ENCODE measurements at places on chromosomes 5 and 9.

DNA sequence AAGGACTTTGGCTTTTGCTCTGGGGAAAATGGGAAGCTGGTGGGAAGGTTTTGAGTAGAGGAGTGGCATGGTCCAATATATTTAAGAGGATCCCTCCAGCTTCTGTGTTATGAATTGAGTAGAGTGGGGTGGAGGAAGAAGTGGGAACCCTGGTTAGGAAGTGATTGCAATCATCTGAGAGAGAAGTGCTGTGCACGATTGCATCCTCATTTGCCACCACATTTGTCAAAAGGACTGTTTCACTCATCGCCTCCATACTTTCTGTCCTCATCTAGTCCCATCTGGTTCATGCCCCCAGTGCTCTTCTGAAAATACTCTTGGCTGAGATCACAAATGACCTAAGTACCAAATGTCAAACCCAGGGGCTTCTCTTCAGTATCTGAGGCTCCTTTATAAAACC lies 192.1 kb downstream of the RAB3C start:
- DNase-seq = no peak

GRCh38 chr5:137453483-137454080 lies 45.5 kb downstream of the SPOCK1 start:
- peak; percentile 64 for DNase-seq

GRCh38 chr9:70639853-70640814 lies 225.7 kb upstream of the KLF9 start:
- DNase-seq = peak; percentile 58

DNA sequence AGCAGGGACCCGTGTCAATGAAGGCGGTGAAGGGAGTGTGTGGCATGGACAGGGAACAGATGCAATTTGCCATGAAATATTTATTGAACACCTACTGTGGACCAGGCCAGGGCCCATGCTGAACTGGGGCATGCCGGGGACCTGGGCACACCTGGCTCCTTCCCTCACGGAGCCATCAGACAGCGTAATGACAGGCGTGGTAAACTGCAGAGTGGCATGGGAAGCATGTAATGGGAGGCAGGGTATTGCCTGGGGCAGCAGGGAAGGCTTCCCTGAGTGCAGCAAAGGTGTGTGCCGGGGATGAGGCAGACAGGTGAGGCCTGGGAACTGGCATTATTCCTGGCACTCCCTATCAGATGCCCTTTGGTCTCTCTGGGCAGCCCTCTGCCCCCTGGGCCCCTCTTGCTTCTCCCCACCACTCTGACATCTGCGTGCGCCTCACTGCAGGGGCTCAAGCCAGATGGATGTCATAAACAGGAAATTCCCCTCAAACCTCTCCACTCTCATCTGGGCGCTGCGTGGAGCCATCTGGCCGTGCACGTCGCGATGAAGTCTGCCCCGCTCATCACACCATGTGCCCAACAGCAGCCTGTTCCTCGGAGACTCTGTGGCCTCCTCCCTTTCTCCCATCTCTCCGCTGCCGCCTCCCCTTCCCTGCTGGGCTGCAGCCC lies 67.6 kb downstream of the HMCN2 start:
- peak; percentile 23 for DNase-seq

- peak; percentile 82 for DNase-seq
Measured at GRCh38 chr9:16136961-16137360, 584.1 kb downstream of the CCDC171 start.

- DNase-seq = peak; percentile 66
Measured at GRCh38 chr5:138981131-138981530, 106.0 kb upstream of the LRRTM2 start.

GRCh38 chr9:124793015-124793541 lies 16.1 kb downstream of the OLFML2A start:
- peak; percentile 25 for DNase-seq

- DNase-seq = no peak
Measured at GRCh38 chr5:139670369-139671095, 22.4 kb downstream of the CXXC5 start.

DNA sequence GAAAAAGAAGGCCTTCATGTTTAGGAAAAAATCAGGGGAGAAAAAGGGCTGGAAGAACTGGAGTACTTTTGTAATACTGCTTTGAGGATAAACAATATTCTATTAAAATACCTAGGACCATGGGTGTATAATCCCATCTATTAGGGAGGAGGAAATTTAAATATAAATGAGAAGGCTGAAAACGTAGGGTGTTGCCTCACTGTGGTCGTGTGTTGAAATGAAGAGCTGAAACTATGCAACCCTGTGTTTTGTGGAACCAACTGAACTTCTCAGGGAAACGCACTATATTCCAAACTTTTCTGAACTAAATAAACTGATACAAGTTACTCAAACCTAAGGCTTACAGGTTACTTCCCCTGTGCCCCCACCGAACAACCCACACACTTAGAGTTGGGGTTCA lies 4.5 kb upstream of the CNTLN start:
- no peak for DNase-seq

DNA sequence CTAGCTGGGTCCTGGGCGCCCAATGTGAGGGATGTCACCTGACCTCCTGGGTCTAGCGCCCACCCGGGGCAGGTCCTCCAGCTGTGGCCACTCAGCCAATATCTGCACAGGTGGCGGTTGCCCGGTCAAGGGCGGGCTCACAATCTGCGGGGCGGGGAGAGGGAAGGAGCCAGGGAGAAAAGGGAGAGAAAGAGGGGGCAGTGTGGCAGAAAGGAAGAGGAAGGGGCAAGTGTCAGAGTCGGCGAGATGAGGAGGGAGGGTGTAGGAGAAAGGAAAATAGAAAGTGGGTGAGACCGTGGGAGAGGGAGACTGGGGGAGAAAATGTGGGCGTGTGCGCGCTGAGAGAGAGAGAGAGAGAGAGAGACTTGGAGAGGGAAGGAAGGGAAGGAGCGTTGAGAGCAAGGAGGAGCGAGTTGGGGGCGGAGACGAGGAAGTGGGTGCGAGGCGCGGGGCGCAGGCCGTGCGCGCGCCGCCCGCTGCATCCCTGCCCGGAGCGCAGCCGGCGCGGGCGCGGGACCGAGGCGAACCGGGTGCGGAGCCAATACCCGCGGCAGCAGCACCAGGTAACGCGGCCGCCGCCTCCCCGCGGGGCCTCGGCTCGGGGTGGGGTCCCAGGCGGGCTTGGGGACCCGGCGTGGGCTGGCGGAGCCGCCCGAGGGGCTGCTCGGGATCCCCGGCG lies at the start of gene HRH2:
HRH2 (plus strand) TSS at position 479 of the 679 bp plus-strand sequence. CDS start 25,163 bp downstream, outside the sequence.
- no peak for DNase-seq

GRCh38 chr5:27727254-27727653 lies 688.9 kb upstream of the CDH9 start:
- no peak for DNase-seq

GRCh38 chr5:179317411-179318220 lies 27.6 kb downstream of the ADAMTS2 start:
- DNase-seq = no peak

DNA sequence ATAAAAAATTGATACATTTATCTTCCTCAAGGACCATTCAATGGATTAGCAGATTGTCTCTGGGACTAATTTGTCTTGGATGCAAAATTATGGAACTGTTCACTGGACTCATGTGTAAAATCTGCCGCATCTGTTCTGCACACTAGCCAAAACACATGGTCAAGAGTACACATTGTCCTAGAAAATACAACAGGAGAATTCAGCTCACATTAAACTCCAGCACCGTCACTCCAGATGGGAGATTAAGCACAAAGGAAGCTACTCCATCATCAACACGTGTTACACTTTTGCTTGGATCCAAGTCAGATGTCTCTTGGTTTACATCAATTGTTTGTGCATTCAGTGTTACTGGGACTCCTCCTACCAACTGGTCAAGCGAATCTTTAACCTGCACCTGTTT lies 28.8 kb downstream of the C5 start:
- DNase-seq = no peak

DNA sequence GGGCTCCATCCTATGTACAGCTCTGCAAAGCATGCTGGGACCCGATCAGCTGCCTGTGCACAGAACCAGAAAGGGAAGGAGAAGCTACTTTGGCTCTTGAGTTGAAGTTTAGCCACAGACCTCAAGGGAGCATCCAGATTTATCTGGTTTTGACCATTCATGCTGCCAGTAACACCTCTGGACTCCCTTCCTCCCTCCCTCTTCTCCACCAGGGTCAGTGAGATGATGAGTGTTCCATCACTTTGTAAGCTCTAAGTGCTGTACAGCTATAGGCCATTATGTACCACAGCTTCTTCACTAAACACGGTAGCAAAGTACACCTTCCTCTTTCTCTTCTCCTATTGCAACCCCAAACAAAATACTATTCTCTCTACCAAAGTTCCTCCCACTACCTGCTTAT lies 77.9 kb downstream of the GLIS3 start:
- DNase-seq = no peak

- DNase-seq = no peak
Measured at GRCh38 chr9:98501819-98502218, 206.9 kb downstream of the GABBR2 start.

DNA sequence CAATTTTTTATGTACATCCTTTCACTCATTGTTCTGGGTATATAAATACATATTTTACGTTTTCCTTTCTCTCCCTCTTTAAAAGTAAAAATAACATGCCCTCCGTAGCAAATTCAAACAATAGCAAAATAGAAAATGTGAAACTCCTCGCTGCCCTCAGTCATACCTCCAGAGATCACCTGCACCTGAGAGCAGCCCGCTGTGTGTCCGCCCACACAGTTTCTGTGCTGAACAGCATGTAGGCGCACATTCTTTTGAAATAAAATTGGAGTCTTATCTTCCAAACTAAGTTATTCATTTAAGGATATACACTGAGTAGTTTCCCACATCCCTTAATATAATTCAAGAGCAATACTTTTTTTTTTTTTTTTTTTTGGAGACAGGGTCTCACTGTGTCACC lies 255.7 kb downstream of the AOPEP start:
- DNase-seq = no peak

DNA sequence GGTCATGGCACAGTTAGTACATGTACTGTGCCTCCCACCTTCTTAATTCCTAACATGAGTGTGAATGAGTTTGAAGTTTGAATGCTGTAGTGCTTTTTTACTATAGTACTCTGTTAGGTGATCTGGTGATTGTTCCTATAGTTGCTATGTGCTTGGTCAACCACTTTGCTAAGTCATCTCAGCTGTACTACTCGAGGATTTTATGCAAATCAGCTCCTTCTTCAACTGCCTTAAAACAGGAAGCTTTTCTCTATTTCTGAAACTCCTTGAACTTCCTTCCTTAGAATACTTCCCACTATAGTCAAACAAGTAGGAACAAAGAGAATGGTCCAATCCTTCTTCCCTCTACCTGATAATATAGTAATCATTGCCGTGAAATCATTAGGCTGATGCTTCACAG lies 219.6 kb downstream of the CTNND2 start:
- DNase-seq = no peak

- no peak for DNase-seq
Measured at GRCh38 chr5:98989727-98990126, 60.9 kb upstream of the CHD1 start.

DNA sequence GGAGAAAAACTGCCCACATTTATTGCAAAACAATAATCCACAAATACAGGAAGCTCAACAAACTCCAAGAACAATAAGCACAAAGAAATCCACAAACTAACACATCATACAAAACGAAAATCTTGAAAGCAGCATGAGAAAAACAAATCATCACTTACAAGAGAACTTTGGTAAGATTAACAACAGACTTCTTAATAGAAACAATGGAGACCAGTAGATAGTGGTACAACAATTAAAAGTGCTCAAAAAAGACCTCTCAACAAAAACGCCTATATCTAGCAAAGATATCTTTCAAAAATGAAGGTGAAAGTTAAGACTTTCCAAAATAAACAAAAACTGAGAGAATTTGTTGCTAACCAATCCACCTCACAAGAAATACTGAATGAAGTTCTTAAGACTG lies 38.4 kb downstream of the CDKL3 start:
- DNase-seq = no peak

DNA sequence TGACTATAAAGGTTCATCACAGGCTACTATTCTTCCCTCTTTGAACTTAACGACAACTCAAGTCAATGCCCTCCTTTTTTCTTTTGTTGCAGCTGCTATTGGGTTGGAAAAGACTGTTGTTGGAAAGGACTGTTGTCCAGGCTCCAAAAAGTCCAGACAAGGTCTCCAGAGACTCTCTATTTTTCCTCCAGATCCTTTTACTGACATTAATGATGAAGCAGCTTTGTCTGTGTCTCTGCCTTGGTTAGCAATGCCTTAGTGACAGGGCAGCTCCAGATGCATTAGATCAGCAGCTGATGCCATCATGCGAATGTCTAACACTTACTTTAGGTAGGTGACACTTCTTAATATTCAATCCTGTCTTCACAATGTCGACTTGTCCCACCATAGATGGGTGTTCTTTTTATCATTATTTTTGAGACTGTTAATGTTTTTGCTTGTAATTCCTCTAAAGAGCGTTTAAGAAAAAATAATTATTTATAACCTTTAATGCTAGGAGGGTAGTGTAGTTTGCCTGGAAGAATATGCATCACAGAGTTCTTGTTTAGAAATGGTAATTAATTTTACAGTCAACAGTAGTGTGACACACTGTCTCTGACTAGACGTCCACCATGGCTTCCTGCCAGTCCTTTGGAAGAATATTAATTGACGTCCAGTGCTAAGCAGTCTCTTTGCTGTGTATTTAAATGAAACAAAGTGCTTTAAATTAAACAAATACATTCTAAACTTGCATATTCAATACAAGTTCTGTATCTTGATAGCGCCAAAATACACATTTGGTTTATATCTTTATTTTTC lies 492.2 kb downstream of the NR2F1-AS1 start:
- DNase-seq = no peak

- DNase-seq = no peak
Measured at GRCh38 chr5:14147210-14147609, 4.1 kb downstream of the TRIO start.

GRCh38 chr5:127203818-127204217 lies 86.8 kb upstream of the MEGF10 start:
- peak; percentile 70 for DNase-seq

GRCh38 chr5:171492781-171493180 lies 73.3 kb downstream of the FGF18 start:
- no peak for DNase-seq

DNA sequence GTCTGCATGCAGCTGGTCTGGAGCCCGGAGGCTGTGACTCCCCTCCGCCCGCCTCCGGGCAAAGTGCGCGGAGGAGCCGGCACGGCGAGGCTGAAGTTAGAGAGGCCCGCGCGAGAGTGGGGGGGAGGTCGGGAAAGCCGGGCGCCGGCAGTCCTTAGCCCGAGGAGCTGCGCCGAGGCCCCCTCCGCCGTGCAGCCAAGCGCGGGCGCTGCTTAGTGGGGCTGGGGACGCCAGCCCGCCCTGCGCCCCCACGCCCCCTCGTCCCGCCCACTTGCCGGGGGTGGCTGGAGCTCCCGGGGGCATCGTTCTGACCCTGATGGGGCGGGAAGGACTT lies 403 bp downstream of the NINJ1 start:
- peak; percentile 69 for DNase-seq

DNA sequence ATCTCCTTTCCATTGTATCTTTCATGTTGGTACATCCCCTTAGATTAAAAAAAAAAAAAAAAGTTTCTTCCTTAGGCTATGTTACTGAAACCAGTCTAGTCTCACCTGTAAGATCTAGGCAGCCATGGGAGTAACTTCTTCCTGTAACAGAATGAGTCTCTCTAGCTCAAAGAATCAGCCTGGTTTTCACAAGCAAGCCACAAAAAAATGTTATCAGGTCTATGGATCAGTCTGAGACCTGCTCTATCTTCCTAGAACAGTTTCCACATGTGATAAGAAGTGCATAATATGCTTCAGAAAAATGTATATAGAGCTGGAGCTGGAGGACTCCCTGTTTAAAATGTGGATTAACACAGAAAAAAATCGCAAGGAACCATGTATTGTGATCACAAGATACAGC lies 53.8 kb downstream of the ARRDC3 start:
- DNase-seq = no peak

- peak; percentile 91 for DNase-seq
Measured at GRCh38 chr5:73412597-73412988, 36.0 kb downstream of the FOXD1 start.

Measured in fibroblast of skin of abdomen (primary cell).